Nucleus accumbens (tissue), 56 donors: ENCODE measurements at places on chromosomes 13 and 19.
A peak's percentile ranks its signal among the peaks of the same experiment; 100 is the strongest.

DNA sequence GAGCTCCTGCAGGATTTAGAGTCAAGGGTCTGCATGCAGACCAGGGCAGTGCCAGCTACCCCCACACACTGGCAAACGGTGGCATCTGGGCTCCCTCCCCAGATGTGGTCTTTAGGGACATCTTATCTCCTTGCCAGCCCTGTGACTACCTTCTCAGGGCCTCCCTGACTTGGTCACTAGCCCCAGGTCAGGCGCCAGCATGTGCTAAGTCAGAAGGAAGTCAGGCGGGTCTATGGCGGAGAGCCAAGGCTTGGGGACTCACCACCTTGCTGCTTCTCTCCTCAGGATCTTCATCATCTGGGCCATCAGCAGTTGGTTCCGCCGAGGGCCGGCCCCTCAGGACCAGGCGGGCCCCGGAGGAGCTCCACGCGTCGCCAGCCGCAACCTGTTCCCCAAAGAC lies 17.6 kb downstream of the CLPTM1 start:
- DNase-seq = no peak

- peak; percentile 42 for DNase-seq
These were observed 40.9 kb downstream of the RAB20 start for GRCh38 chr13:110520431-110521295.

DNA sequence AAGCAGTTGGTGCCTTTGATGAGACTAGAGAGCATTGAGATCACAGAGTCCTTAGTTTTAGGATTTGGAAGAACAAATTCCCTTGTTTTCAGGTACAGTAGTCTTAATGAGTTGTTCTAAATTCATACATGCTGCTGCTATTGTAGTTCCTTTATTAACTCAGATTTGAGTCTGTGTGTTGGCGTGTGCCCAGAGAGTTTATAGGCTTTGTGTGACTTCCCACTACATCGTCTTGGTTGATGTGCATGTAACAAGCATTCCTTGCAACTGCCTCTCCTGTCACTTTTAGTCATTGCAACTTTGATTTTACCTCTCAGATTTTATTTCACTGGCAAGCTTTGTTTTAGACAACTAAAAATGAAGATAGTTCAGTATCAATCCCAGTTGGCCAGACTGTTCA lies 135.5 kb downstream of the ZAR1L start:
- DNase-seq = no peak

DNA sequence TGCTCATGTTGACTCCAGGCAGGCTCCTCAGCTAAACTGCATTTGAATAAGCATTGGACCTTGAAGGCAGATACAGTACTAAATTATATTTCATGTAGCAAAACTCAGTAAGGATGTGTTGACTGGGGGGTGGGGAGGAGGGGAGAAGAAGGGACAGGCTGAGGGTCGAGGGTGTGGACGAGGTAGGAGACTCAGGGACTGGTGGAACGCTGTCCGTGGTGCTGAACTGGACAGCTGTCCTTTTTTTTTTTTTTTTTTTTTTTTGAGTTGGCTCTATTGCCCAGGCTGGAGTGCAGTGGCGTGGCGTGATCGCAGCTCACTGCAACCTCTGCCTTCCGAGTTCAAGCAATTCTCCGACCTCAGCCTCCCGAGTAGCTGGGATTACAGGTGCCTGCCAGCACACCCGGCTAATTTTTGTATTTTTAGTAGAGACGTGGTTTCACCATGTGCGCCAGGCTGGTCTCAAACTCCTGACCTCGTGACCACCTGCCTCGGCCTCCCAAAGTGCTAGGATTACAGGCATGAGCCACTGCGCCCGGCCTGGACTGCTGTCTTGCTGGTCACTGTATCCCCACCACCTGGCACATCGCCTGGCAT lies 33.2 kb upstream of the CASP14 start:
- DNase-seq = no peak

DNA sequence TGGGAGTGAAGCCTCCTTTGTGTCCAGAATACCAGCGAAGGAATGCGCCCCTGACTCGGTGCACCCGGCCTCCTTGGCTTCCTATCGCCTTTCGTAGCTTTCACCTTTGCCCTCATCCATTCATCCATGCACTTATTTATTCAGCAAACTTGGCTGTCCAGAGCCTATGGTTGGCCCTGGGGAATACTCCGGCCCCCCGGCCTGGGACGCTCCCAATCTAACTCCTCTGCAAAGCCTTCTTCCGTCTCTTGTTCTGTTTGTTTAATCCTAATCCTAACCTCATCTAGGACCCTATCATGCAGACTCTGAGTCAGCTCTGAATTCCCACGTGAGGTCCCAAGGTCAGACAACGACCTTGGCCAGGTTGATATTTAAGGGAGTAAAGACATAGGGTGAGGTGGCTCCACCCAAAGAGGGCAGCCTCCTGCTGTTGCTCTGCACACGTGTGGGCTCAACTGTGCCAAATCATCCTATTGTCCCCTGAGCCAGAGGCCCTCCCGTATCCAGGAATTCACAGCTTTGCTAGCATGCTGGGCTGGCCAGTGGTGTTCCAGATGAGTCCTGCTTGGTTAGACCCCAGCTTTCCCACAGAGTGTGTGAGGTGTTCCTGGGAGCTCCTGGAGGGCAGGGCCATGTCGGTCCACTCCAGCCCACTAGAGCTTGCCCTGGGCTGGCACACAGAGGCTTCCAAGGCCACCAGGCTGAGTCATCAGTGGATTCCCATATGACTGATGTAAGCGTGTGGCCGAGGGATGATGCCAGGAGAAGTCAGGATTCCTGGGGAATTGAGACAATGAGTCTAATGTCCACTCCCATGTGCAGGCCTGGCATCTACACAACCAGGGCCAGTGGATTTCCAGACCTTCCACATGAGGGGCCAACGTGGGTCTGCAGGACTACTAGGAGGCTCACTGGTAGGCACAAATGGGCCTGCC lies 6.5 kb upstream of the CCNE1 start:
- DNase-seq = no peak
